ENCODE measurements at places on chromosomes 2 and 18.

DNA sequence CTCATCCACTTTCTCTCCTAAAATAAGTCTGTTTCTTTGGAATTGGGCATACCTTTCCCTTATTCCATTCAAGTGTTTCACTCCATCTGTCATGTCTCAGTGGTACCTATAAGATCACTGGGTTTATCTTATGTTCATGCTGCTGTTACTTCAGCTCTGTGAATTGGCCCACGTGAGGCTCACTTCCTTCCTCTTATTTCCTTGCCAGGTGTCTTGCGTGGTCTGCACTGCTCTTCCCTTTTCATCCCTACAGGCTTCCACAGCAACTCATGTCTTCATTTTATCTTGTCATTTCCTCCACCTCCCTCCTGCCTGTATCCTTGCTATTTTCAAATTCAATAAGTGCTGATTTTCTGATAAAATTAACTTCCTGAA is 159.1 kb upstream of the ALPP start:
- no peak for DNase-seq

DNA sequence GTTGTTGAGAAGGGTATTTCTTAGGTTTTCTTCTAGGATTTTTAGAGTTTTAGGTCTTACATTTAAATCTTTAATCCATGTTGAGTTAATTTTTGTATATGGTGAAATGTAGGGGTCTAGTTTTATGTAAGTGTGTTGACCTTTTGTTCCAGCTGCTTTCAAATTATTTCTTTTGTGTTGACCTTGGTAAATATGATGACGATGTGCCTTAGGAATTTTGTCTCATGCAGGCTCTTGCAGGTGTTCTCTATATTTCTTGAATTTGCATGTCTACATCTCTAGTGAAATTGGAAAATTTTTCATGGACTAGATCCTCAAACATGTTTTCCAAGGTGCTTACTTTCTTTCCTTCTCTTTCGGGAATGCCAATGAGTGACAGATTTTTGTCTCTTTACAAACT is 1609.3 kb upstream of the ZEB2 start:
- DNase-seq, result no peak

GRCh38 chr18:22045221-22045918 is 124.0 kb upstream of the GATA6 start:
- DNase-seq, result no peak

DNA sequence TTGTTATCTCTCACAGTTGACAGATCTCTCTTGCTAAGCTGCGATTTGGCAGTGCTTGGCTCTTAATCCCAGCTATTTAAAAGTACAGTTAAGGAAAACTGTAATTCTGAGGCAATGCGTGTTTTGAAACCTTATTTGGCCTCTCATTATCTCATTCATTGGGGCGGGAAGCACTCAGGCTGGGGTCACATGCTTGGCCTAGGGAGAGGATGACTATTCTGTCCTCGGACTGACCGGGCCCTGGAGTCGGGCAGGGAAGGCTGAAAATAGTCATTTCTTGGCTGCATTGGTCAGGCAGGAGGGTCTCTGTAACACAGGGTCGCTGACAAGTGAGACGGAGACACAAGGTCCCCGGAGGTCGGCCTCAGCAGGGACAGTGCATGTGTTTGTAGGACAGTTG is 20.2 kb upstream of the EMILIN2 start:
- DNase-seq, result no peak

GRCh38 chr18:41721103-41721790 is 233.8 kb upstream of the PIK3C3 start:
- DNase-seq, result no peak

All from CD4-positive, alpha-beta T cell treated with Interleukin-4 for 4 hours (primary cell).